ENCODE measurements at places on chromosomes 1 and 21.

GRCh38 chr1:53339736-53340635 is 12.1 kb upstream of the LRP8 start:
- DNase-seq: no peak

DNA sequence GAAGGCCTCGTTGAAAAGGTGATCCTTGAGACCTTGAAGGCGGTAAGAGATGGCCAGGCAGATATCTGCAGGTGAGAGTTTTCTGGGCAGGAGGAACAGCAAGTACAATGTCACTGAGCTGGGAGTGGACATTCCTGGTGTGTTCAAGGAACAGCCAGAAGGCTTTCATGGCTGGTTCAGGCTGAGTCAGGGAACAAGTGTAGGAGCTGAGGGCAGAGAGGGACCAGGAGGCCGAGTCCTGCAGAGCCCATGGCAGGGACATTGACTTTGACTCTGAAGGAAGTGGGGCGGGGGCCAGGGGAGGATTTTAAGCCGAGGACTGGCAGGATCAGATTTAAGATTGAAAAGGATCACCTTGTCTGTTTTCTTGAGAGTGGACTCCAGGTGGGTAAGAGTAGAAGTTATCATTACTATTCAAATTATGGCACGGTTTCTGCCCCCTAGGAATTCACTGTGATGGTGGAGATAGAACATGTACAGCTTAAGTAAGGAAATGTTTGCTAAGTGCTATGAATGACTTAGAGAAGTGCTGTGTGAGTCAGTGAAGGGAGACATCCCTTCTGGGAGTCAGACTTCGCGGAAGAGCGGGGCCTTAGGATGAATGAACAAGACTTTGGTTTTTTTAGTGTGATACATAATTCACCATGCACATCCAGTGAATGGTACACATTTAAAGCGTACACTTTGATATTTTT is 202.3 kb downstream of the KIF26B start:
- DNase-seq: no peak

DNA sequence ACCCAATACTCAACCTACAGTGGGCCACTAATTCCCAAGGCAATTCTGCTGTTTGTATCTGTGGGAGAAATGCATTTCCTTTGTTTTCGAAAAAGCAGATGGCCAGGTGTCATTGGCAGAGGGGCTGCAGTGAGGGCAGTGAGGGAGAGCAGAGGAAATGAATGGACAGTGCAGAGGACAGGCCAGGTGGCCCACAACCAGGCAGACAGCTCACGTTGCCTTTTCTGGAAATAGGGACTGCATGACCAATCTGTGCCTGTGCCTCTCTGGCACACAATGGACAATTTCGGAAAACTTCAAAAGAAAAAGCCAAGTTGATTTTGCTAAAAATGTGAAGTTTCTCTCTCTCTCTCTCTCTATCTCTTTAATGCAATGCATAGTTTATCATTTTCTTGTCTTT is 52.6 kb upstream of the ETS2 start:
- no peak for DNase-seq

DNA sequence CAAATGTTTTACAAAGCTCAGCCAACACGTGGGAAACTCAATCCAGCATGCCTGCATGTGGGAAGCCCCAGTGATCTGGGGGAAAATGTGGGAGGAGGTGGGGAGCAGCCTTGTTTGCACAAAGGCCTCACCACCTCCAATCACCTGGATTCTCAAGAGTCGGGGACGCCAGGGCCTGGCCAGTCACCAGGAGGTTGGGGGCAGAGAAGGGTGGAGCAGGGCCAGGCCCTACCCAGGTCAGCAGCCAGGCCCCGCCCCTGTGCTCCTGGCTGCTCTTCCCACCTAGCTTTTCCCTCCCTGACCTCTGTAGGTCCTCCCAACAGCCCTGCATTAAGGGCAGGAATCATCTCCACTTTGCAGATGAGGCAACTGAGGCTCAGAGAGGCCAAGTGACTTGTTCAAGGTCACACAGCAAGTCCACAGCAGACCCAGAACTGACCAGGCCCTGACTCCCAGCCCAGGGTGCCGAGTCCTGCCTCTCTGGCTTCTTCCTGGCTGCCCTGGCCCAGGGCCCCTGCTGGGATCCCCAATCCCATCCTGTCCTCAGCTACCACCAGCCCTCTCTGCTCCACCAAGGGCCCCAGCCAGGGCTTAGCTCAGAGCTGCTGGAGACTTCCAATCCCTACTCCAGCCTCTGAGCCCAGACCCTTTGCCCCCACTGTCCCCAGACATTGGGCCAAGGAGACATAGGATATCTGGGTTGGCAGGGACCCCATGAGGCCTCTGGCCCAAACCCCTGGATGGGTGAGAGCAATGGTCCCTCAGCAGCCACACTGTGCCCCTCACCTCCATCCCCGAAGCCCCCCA is 508.6 kb downstream of the PTPRU start:
- no peak for DNase-seq

DNA sequence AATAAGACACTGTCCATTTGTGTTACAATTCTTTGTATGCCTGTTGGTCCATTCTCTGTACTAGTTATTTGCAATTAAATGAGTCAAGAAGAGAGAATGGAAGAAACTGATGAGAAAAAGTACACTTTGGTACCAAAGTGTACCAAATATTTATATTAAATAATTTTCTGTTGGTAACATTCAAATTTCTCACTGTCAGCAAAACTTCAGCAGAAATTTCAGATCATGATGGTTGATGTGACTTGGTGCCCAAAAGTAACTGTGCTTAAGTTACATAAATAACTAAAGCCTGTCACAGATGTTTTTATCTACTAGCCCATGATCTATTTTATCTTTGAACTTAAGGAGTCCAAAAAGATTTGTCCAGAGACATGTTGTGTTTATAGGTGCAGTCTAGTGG is 274.4 kb upstream of the CXADR start:
- DNase-seq: no peak

DNA sequence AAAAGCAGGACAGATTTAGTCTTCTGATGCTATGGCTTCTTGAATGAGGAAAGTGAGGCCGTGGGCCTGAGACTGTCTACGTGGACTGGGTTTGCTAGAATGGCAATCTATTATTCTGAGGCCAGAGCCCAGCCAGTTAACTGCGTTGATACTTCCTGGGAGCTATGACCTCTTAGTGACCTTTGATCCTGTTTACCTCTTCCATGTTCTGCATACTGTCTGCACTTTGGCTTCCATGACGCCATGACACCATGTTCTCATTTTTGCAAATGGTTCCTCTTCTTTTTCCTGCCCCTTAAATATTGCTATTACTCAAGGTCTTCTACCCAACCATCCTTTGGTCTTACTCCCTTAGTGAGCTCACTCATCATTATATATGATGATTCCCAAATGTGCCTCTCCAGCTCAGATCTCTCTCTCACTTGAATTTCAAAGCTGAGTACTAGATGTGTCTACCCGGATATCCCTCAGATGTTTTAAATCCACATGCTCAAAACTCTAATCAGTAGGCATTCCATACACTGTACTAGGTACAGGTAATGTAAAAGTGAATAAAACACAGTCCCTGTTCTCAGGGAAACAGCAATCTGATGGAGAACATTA is 66.1 kb upstream of the ATP1A1 start:
- no peak for DNase-seq

GRCh38 chr1:87941337-87941946 is 612.8 kb downstream of the LMO4 start:
- DNase-seq: no peak

- DNase-seq: no peak
Measured at GRCh38 chr1:25917996-25918395, 11.8 kb upstream of the STMN1 start.

DNA sequence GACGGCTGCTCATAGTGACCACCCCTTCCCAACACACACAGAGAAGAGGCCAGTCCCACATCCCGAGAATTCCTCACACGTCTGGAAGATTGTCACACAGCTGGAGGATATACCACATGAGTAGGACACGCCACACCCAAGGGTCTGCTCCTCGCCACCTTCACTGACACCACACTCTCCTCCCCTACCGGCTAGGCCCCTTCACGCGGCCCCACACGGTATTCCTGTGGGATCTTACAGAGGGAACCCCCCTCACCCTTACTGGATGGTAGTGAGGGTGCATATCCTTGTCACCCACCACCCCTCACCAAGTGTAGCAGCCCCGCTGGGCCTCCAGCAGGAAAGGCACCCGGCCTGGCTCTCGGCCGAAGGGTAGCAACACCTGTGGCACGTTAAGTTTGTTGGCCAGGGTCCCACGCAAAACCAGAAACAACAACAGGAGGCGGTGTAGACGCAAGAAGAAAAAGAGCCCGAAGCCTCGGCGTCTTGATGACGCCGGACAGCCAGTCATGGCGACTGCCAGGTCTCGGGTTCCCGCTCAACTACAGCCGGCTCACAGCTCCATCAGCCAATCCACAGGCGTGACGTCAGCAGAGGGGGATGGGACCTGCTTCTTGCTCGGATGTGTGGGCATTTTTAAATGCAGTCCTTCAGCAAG is at the start of gene NUP210L:
Gene NUP210L (minus strand): TSS at position 540 of the 658 bp plus-strand sequence.
- DNase-seq: no peak

- no peak for DNase-seq
Measured at GRCh38 chr1:103337779-103338178, 187.7 kb upstream of the RNPC3 start.

DNA sequence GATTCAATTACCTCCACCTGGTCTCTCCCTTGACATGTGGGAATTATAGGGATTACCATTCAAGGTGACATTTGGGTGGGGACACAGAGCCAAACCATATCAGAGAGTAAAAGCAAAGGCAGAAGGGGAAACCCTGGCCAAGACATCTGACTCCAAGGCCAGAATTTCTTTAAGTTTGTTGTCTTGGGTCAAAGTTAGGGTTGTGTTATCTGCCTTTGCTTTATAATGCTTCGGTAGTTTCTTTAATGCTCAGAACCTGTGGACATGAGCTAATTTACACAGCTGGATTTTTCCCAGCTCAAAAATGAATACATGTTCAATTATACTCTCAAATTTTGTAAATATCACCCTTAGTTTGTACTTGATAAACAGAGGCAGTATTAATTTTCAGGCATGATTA is 1074.4 kb downstream of the ADGRL2 start:
- DNase-seq: no peak

- no peak for DNase-seq
Measured at GRCh38 chr1:201313086-201313485, 29.8 kb downstream of the PKP1 start.

- DNase-seq: no peak
Measured at GRCh38 chr1:115098979-115099692, 9.8 kb upstream of the TSPAN2 start.

DNA sequence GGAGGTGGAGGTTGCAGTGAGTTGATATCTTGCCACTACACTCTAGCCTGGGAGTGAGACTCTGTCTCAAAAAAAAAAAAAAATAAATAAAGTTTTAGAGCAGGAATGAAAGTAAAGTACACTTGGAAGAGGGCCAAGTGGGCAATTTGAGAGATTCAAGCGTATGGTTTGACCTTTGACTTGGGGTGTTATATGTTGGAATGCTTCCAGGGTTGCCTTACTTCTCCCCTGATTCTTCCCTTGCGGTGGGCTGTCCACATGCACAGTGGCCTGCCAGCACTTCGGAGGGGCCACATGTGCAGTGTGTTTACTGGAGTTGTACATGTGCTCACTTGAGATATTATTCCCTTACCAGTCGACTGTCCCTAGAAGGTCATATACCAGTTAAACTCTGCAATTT is 295.5 kb upstream of the PROX1 start:
- no peak for DNase-seq

GRCh38 chr1:183185941-183186490 is at the start of gene LAMC2:
TSS of gene LAMC2 (plus strand) at chr1:183186264. CDS start at chr1:183186353, 89 bp downstream.
- DNase-seq: peak; percentile 95

DNA sequence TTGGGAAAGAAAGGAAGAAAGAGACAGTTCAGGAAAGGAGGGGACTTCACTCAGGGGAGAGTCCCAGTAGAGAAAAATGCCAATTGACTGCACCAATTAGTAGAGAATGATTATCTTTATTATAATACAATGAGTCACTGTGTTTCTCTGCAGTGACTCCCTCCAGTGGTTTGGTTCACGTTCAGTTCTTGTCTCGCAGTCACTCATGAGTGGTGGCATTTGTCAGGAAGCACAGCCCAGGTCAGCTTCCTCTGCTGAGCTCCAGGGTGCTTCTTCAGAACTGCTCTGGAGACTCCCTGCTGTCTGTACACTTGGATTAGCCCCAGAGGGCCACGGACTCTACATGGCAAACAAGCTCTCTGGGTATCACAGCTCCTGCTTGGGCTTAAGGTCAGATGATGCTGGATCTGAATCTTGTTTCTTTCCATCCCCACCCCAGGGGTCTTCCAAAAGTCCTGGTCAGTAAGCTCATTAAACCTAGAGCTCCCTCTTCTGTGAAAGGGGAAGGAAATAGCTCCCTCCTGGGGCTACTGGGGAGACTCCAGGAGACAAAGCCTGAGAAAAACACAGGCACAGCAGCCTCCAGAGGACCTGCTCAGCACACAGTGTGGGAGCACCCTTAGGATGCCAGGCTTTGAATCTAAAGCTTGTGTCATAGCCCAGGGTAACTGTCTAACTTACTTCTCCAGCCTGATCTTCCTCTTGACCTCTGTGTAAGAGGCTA is 619.0 kb downstream of the AJAP1 start:
- DNase-seq: no peak

GRCh38 chr1:74430342-74430934 is 82.0 kb downstream of the LRRC53 start:
- no peak for DNase-seq

- no peak for DNase-seq
Measured at GRCh38 chr1:82323144-82323841, 522.6 kb downstream of the ADGRL2 start.

DNA sequence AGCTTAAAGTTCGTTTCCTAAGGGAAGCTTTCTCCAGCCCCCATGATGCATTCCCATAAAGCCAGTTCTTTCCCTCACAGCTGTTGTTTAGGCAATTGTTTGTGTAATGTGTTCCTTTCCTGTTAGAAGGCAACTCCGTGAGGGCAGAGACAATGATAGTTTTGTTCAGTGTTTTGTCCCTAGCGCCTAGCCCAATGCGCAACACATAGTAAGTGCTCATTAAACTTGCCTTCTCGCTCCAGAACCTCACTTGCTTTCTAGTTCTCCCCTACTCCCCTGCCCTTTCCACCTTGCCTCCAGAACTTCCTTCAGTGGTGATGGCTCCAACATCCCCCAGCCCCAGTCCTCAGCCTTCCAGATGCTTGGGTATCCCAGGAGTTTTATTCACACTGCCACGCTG is 115.4 kb downstream of the TMEM53 start:
- DNase-seq: no peak

DNA sequence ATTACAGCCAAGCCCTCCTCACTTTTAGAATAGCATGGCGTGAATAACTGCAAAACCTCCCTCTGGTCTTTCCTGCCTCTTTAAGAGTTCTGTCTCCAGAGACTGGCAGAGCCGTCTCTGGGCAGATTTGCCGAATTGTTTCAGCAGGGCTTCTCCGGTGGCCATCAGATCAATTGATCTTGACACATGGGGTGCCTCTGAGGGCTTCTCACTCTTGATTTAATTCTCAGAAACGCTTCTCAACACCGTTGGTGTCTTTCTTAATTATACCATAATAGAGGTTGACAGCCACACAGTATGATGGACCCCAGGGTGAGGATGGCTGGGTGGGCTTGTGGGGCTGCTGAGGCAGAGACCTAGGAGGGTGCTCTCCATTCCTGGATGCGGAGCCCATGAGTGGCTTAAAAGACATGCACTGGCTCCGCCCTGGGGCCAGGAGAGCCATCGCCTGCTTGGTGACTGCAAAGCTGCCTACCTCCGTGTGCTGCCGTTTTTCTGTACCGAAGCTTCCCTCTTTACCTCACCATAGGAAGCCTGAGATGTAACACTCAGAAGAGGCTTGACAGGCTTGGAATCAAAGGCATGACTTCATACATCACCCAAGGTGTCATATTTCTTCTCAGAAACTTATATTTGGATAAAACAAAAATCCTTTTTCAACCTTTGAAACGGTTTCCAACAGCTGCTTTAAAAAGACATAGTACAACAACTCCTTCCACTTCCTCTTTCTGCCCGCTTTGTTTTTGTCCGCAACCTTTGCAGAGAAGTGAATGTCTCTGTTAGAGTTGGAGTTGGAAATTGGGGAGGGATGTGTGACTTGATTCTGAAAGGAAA is 82.9 kb downstream of the GALNT2 start:
- no peak for DNase-seq
